ENCODE measurements at places on chromosomes 6 and 20.
A peak's percentile ranks its signal among the peaks of the same experiment; 100 is the strongest.

DNA sequence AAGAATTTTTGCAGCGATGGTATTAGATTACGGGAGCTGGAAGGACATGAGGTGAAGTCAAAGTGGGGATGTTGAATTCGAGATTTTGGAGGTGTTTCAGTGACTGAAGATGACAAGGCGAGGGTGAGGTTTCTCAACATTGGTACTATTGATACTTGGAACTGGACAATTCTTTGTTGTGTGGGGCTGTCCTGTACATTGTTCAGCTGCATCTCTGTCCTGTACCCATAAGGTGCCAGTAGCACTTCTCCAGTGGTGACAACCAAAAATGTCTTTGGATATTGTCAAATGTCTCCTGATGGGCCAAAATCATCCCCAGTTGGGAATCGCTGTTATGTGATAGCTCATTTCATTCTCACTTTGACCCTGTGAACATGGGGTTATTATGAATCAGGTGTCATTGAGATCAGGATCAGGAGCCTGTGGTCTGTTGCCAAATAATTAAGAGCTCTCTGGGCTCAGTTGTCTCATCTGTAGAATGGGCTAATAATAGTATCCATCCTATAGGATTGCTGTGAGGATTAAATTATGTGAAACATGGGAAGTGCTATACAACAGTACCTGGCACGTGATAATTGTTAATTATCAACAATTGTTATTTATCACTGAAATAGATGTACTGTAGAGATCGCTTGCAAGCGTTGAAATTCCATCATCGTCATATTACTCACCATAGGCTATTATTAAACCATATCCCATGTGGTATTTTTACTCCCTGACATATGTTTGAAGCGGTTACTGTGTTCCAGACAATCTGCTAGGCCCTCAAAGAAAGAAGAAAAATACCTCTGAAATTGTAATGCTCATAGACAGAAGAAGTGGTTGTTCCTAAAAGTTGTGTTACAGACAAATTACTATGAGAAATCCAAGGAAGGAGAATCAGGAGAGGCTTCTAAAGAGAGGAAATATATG is 48.5 kb upstream of the TTPAL start:
- no peak for DNase-seq

GRCh38 chr6:125863023-125863422 is 72.3 kb downstream of the NCOA7 start:
- DNase-seq: no peak

- no peak for DNase-seq
Measured at GRCh38 chr6:134739299-134740026, 210.4 kb downstream of the ALDH8A1 start.

DNA sequence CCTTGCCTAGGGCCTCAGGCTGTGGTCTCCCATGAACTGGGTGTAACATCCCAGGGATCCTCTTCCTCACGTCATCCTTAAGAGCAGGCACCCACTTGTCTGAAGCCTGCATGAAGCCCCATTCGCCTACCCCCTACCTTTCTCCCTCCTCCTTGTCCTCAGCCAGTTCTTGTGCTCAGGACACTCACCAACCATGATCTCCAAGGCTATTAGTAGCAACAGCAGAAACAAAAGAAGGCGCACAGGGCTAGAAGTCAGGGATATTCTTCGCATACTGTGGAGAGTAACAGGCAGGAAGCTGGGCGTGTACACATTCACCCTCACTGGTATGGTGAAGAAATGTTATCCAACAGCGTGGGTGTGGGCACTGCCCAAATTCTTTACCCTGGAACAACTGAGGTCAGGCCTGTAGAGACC is 7.3 kb downstream of the RAET1E start:
- peak; percentile 26 for DNase-seq

DNA sequence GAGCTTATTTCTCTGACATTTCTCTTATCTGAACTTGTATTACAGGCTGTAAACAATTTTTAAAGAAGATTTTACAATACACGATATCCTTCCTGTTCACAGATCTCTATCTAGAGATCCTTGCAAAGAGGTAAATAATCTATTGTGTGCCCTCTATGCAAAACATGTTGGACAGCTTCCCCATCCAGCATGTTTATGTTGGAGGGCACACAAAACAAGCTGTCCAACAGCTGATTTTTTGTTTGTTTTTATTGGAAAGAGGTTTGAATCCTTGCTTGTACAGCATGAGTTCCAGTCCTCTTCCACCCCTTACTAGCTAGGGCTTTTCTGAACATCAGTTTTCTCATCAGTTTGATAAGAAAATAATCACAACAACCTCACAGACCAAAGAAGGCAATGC is 62.3 kb upstream of the SYNDIG1 start:
- no peak for DNase-seq

DNA sequence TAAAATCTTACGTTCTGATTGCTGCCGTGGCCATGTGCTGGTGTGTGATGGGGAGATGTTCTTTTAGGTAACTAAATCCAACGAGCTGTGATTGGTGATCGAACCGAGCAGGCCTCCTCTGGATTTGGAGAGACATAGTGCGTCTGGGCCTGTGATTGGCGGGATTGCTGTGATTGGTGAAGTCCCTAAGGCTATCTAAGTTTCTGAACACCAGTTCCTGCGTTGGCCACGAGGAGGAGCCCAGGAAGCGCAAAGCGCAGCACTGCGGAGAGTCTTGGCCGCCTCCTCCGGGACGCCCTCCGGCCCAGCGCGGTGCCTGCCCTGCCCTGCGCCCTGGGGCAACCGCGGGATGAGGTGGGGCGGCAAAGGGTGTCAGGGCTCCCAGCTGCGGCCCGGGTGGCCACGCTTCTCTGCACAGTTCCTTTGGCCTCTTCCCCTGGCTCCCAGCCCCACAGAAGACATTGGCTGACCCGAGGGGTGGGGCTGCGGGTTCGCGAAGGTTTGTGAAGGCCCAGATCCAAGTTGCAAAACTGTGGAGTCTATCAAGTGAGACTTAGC is 33.0 kb downstream of the HNF4A start:
- DNase-seq: peak; percentile 36

DNA sequence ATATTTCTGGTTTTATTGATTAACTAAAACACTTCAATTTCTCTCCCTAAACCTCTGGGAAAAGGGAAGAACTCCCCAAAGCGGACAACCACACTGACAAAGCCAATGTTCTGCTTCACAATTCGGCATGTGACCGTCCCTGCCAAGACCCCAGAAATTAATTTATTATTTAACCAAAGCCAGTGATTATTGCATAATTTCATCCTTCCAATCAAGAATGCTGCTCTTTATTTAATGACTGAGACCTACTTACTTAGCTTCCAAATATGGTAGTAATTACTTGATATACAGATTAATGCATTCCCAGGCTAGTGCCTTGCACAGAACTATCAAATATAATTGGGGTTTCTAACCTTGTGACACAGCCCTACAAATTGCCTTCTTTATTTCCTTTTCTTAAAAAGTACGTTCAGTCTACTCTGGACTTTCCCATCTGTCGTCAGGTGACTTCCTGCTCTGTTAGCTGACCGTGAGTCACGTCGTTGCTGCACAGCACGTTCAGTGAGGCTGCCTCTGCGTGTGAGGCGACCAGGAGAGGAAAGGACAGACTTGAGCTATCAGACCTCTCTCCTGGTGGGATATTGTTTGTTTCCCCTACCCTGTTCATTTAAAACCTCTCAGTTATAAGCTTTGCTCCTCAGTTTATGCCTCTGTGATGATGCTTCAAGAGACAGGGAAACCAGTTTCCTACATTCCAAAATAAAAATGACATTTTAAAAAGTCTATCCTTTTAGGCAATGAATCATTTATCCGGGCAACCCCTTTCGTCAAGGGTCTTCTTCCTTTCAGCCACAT is 55.7 kb upstream of the TNFAIP3 start:
- DNase-seq: peak; percentile 71

DNA sequence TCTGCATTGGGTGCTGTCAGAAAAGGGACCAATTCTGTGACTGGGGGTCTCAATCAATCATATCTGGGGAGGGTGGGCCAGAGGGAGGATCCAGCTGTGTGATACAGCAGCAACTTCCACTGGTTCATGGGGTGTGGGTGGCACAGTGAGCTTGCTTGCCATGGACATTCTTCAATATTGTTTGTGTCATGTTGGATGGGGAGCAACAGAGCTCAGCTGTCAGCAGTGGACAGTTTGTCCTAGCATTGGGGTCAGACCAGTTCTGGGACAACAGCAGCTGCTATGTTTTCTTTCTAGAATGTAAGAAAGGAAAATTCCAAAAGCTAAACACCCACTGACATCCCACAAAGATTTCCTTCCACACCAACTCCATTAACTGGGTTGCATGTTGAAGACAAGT is 221.9 kb upstream of the CDH4 start:
- DNase-seq: no peak

GRCh38 chr20:43953919-43954592 is 39.4 kb downstream of the TOX2 start:
- DNase-seq: peak; percentile 29

DNA sequence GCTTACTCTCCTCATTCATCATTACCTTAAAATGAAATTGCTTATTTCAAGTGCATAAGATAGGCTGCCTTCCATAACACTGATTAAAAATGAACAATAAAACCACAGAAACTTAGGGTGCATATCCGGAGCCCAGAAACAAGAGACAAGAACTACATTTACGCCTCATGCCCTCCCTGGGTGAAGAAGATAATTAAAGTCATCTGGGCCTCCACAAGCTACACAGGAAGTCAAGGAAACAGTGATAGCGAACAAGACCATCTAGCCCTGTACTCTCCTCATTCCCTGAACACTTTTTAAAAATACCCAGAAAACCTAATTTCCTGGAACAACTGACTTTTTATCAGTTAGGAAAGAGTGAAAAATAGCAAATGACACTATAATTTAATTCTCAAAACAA is 6.3 kb downstream of the SOD2 start:
- no peak for DNase-seq

DNA sequence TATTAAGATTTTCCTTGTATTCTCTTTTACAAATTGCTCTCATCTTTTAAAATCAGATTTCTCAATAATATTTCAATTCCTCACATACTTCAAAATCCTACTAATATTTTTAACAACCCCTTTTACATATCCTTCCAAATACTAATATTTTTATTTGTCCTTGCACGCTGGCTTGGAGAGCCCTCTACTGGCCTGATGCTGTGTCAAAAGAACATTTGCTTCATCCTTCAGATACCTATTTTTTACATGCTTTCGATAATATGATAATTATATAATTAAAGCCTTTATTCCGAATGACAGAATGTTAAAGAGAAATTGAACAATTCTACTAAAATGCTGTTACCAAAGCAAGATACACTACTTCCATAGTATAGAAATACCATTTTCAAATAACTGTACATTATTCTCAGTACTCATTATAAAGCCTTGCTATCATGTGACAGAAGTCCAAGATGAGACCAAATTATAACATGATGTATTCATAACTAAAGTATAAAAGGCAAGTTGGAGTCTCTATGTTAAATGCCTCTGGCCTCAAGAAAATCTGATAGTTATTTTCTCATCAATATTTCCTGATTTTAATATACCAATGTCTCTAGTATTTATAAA is 39.0 kb upstream of the PLN start:
- no peak for DNase-seq

- no peak for DNase-seq
Measured at GRCh38 chr6:152146385-152146784, 338.9 kb downstream of the ESR1 start.

GRCh38 chr6:56637640-56638039 is 5.0 kb downstream of the DST start:
- DNase-seq: peak; percentile 63

DNA sequence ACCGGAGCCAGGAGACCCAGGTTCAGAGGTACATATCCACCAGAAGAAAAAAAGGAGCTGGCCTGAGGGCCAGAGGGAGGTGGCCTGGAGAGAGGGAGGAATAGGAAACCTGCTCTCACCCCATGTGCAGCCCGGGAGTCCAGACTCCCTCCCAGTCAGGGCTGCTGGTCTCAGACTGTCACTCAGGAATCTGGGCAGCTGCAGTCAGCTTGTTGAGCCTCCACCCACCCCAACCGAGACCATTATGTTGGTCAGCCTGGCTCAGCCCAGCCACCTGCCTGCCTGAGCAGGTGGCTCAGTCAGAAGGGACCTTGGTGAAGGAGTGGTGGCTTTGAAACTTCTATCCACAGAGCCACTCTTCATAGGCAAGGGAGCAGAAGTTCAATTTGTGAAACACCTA is 53.3 kb upstream of the EPB41L1 start:
- no peak for DNase-seq

GRCh38 chr6:118260833-118261232 is 287.3 kb upstream of the PLN start:
- no peak for DNase-seq

- DNase-seq: no peak
Measured at GRCh38 chr6:131931063-131931750, 20.0 kb downstream of the CCN2 start.

- peak; percentile 77 for DNase-seq
Measured at GRCh38 chr6:21588481-21589351, 4.8 kb upstream of the SOX4 start.

DNA sequence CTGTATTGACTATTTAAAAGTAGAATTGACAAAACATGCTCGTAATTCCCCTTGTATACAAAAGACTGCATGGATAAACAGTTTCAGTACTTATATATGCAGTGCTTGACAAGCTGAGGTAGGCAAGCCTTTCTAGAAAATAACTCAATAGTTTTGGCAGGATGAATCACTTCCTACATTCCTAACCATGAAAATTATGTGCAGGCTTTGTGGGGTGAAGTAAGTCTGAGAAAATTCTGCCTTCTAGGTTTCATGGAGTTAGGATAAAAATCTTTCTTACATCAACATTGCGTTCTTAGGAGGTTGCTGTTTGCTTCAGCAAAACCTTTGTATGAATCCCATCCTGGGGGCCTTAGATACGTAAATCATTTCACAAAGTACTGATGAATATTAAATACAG is 801.4 kb upstream of the EYS start:
- no peak for DNase-seq

DNA sequence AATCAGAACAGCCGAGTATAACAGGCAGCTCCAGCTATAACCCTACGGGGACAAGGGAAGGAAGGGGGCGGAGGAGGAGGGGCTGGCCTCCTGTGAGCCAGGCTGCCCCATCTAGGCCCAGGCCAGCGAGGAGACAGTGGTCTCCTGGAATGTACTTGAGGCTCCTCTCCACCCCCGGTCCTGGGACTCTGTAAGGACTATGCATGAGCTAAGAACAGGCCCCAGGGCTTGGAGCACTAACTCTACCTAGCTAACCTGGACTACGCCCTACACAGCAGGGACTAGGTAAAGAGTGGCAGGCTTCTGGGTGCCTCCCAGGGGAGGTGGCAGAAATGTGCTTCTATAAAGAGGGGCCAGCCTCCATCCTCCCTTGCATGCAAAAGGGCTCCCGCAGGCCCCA is 8.9 kb downstream of the KCNK15 start:
- no peak for DNase-seq

Data from LoVo (cell line).